ENCODE measurements at places on chromosomes 6 and 20.

DNA sequence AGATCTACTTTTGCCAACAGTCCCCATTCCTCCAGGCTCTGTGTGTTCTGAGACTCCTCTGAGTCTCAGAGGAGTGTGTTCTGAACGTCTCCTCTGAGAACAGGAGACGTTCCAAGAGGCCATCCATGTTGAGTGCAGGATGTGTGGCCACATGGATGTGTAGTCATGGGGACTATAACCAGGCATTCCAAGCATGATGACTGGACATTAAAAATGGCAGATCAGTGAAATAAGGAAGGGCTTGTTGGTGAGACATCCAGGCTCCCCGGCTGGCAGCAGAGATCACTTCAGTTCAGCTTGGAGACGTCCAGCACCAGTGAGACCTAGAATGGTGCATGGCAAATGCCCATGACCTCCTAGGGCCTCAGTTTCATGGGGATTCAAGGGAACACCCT lies 34.3 kb upstream of the POU5F1 start:
- no peak for DNase-seq

DNA sequence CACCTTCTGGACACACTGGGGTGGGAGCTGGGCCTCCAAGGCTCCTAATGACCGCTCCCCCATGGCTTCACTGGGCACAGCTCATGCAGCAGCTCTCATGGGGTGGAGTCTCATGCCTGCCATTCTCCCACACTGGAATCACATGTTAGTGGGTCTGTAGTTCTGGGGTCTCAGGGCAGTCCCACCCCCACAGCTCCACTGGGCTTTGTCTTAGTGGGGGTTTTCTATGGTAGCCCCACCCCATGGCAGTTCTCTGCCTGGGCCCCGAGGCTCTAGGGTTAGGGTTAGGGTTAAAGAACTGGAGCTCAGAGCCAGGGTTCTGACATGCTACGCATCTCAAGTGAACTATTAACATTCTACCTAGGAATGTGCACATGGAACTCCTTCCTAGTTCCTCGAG lies 139.0 kb downstream of the PCSK2 start:
- no peak for DNase-seq

- no peak for DNase-seq
These were observed 247.6 kb upstream of the TSHZ2 start for GRCh38 chr20:52724541-52724940.

GRCh38 chr6:4813055-4813454 lies 36.9 kb downstream of the CDYL start:
- DNase-seq = no peak

GRCh38 chr6:129644567-129645015 lies 65.4 kb downstream of the ARHGAP18 start:
- no peak for DNase-seq

GRCh38 chr6:168724669-168725570 lies 283.9 kb downstream of the SMOC2 start:
- no peak for DNase-seq

GRCh38 chr6:44976677-44977641 lies 351.2 kb upstream of the RUNX2 start:
- no peak for DNase-seq

GRCh38 chr6:16518265-16518664 lies 243.0 kb downstream of the ATXN1 start:
- DNase-seq = no peak

- peak; percentile 24 for DNase-seq
These were observed 859 bp downstream of the PPP1R10 start for GRCh38 chr6:30615958-30616810.

- DNase-seq = no peak
These were observed 240.5 kb downstream of the ERMARD start for GRCh38 chr6:169991913-169992312.

- no peak for DNase-seq
These were observed 140.2 kb upstream of the RPS6KA2 start for GRCh38 chr6:166767230-166767629.

GRCh38 chr6:7058250-7058923 lies 49.4 kb upstream of the RREB1 start:
- no peak for DNase-seq

DNA sequence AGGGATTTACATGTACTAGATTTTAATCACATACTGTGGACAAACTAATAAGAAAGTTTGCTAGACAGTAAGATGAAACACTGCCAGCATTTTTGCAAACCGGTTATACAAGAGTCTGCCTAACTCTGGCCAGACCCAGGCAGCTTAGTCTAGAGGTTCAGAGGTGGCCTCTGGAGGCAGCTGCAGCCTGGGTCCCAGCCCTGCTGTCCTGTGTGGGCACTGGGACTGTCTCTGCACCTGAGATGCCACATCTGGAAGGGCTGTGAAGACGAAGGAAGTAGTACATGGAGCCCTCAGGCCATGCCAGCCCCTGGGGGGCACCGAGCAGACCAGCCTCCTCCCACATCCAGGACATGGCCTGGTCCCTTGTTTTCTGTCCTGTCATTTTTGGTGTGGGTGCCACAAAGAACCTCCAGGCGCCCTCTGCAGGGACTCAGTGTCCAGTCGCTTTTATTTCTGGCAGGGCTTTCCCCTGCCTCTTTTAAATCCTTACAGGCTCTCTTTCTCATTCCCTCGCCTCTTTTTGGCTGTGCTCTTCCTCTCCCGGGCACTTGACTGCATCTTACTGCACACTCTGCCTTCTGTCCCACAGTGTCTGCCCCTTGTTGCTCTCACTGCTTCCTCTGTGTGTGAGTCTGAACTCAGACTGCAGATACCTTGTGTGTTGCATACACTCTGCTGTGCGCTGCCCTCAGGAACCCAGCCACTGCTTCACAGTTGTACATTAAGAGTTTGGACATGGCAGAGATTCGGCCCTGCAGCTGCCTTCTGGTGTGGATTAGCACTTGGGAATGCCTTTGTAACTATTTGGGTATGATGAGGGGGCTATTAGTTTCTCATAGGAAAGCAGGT lies 216.7 kb downstream of the ZDHHC14 start:
- DNase-seq = peak; percentile 64

DNA sequence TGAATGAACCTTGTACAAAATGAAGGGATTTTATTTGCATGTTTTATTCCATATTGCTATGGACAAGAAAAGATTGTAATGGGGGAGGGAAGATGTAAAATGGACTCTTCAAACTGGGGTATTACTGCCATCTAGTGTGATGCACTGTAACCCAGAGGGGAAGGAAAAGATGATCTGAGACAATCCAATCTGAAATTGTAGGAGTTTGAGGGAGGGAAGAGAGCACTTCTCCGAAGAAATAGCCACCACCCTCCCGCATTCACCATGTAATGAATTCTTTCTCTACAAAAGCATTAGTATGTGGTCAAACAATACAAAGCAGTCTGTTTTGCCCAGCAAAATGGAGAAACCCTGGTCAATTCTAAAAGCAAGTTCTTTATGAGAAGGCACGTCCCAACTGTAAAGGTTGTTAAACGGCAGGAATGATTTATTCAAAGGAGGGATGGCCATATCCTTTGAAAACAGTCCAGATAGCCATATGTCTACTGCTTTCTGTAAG lies 679.5 kb upstream of the NRSN1 start:
- no peak for DNase-seq

DNA sequence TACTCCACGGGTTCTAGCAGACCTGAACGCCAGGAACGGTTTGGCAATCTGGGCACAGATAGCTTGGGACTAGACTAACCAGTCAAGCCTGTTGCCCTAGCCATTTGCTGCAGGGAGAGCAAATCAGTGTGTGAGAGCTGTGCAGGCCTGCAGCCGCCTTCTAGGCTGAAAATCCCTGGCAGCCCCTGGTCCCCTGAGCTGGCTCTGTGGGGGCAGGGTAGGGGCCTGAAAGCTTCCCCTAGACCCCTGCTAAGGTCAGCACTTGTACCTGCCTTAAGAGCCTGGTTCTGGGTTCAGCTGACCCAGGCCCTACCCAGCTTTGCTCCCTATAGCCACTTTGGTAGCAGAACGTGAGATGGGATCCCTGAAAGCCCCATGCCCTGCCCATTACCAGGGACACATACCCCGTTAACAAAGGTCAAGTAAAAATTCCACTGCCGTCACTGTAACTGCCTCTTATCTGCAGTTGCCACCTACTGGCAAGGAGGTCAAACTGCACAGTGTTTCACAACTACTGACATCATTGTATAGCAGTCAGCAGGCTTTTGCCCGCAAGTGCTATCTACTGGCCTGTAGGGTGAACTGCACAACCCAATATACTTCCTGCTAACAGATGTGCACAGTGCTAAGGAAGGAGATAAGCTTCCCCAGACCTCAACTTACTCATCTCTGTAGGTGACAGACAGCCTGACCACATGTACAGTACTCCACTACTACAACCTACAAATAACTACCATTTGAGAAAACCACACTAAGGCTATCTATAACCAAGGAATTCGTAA lies 95.1 kb upstream of the OLIG3 start:
- DNase-seq = no peak

DNA sequence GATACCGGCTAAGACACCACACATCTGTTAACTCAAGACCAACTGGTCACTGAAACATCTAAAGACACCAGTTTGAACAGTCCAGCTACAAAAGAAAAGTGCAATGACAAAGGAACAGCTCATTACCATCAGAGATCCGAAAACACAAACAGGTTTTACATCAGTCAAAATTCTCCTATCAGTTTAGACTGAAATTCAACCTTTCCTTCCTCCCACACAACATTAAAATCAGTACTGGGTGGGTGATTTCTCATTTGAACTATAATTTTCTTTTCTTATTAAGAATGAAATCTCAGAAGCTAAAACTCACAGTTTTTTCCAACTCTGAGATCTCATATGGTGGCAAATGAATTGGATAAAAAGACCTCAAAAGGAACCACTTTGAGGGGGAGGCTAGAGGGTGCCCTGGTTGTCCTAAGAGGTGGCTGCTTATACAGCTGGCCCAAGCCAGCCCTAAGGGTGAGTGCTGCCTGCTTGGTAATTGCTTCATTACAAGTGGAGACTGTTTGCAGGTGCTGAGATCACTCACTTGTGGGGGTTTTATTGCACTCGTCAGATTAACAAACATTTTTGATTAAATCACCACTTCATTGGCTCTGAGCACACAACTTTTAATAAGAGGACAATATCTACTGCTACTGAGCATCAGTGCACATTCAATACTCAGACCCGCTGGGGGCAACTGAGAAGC lies 4.3 kb downstream of the CCDC167 start:
- DNase-seq = no peak

GRCh38 chr6:74534465-74535211 lies 671.2 kb downstream of the COL12A1 start:
- no peak for DNase-seq

GRCh38 chr20:17860301-17861197 lies 108.0 kb downstream of the SNX5 start:
- no peak for DNase-seq

Data from glutamatergic neuron (in vitro differentiated cells).